ENCODE measurements at places on chromosomes 1 and 21.

- DNase-seq: no peak
Measured at GRCh38 chr1:208544053-208544452, 299.9 kb upstream of the PLXNA2 start.

DNA sequence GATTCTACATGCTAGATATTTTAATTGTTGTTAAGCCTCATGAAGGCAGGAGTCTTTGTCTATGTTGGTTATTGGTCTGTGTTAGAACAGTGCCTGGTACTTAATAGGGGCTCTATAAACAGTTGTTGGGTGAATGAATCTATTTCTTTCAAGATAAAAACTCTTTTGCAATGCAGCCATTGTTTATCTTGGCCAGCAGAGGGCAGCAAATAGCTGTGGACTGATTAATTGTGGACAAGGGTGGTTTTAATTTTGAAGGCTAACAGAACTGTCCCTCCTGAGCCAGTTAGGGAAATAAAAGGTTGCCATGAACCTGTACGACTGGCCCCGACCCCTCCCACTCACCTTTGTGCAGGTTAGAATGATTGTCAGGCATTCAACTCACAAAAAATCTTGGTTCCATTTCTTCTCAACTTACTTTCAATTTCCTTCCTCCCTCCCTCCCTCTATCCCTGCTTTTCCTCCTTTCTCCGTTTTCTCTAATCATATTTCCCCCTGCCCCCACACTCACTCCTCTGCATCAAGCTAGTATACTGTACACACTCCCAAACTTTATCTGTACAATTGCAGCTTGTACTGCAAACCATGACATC is 66.3 kb upstream of the DIRAS3 start:
- DNase-seq: peak; percentile 19

DNA sequence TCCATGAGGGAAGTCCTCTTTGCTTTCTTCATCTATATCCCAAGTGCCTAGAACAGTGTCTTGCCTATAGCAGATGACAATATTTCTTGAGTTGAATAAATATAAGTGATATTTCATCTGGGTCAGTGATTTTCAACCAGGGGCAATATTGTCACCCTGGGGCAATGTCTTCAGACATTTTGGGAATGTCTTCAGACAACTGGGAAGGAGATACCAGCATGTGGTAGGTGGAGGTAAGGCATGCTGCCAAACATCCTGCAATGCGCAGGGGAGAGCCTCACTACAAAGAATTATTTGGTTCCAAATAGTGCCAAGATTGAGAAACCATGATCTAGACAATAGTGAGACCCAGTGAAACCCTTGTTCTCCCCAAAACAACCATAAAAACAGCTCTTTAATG is 54.7 kb downstream of the C1orf94 start:
- no peak for DNase-seq

DNA sequence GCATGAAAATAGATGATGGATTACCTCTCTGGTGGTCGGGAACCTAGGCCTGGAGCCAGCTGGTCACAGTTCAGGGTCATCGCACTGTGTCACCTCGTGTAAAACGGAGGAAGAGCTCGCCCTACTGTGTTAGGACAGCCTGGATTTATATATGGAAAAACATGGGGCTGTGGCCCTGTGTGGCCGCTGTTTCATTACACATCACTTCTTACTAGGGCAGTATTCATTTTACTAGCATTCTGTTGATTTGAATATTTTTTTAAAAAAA is 104.5 kb upstream of the COL6A1 start:
- DNase-seq: no peak

DNA sequence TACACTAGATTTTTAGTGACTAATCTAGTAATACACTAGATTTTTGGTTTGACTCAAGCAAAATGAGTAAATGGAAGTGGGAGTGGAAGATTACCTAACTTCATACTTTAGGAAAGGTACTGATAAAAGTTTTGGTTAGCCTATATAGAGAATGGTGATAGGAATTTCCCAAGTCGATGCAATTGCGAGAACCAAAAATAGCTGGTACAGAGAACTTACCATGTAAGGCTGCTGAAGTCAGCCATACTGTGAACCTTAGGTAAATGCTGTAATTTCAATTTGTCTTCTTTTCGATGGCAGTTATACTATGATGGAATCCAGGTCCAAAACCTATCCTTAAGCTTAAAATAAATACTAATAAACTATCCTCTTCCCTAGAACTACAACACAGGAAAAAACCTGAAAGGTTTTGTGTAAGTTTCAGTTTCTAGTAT is 4.6 kb downstream of the PNRC2 start:
- DNase-seq: no peak

GRCh38 chr1:177130451-177130945 is 34.0 kb downstream of the ASTN1 start:
- DNase-seq: peak; percentile 17

GRCh38 chr1:44677201-44677766 is 2.8 kb downstream of the ARMH1 start:
- DNase-seq: no peak

DNA sequence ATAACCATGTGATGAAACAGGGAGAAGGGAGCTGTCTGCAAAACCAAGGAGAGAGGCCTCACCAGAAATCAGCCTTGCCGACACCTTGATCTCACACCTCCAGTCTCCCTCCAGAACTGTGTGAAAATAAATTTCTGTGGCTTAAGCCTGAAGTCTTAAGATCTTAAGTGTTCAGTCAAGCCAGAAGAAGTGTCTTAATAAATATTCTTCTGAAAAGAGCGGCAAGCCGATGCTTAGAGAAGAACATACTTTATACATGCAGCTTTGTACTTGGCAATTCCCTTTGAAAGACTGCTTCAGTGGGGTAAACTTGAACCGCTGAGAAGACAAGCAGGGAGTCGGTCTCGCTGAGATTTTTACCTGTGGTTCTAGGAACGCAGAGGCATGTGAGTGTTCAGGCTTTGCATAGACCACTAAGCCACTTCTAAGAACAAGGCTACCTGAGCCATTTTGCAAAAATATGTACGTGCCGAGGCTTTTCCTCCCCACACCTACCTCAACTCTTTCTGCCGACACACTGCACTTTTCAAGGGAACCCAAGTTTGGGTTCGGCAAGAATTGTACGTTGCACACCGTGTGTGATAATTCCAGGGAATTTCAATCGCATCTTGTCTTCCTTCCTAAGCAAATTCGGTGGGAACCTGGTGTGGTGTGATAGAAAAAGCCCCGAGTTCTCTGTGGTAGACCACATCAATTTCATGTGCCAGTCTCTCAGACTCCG is 3.4 kb downstream of the RUNX1 start:
- DNase-seq: no peak

- no peak for DNase-seq
Measured at GRCh38 chr21:24976238-24976637, 631.0 kb downstream of the MRPL39 start.

DNA sequence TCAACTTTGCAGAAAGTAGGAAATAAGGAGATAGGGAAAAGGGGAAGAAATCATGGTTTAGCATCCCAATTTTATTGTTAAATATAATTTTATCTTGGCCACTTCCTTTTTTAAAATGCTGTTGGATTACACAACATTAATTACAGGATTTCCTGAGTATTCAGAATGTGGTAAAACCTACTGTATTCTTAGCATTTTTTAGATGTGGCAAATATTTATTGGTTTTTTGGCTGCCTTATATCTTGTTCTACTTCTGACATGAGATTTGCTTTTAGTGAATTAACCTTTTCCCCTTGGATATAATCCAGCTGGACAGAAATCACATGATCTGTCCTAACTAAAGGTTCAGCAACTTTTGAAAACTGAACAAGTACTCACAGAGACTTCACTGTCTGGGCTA is 104.9 kb downstream of the PTGS2 start:
- no peak for DNase-seq

- DNase-seq: no peak
Measured at GRCh38 chr1:2632561-2633361, at the start of gene MMEL1. TSS of gene MMEL1 (minus strand) at chr1:2633016. CDS start at chr1:2629484, 3,532 bp downstream.

DNA sequence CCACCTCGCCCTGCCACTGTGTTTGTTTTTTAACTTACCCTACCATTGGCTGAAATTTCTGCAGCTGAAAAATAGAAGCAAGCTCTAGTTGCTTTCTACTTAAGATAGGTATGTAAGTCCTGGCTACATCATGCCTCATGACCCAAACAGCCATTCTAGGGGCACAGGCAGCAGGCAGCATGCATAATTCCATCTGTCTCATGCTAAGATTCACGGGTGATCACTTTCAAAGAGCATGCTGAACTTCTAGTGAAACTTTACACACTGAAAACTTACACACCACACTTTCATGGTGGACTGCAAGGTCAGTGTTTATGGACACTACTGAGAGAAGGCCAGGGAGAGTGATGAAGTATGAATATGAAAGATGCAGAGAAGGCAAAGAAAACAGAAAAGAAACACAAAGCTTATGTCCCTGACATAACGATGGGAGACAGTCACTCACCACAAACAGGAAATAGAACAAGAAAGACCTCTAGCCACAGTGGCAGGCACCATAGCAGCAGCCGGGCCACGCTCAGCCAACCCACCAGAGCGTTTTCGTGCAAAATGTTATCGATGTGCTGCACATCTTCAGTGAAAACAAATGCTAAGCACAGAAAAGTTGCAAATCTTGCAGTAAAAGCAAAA is 102.3 kb upstream of the TIAM1 start:
- DNase-seq: no peak

GRCh38 chr1:201259476-201260235 is 23.6 kb upstream of the PKP1 start:
- DNase-seq: no peak

- DNase-seq: no peak
Measured at GRCh38 chr1:160086456-160086892, 5.1 kb downstream of the KCNJ9 start.

DNA sequence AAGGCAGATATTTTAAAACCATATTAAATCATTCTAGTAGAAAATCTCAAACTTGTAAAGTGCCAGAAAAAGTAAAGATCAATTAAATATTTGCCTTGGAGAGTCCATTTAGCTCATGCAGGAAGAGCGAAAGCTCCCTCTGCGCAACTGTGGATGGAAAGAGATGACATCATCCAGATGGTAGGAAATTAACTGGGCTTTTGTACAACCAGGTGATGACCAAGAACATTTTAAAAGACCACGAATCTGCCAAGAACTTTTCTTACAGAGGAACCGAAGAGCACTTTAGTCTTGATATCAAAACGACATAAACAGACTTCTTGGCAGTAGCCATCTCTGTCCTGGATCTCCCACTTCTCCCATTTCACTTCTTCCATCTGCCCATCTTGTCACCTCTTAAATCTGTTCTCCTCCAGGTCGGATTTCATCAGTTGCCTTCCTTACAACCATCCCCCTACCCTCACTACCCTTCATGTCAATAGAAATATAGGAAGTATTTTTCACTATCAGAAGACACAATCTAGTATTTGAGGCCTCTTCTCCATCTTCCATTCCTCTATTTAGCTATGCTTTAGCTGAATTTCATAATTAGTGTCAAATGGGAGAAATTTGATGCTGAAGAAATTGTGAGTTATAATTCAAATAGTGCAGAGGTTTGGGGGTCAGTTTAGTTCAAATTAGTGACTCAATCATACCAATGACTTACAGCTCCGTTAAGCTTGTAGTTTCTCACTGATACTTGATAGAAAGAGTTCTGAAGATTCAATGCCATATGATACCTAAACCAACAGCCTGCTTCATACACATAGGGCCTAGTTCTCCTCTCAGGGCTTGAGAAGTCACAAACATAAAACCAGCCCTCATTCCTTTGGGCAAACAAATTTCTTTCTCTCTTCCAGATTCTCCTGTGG is 22.0 kb upstream of the DNASE2B start:
- DNase-seq: no peak

DNA sequence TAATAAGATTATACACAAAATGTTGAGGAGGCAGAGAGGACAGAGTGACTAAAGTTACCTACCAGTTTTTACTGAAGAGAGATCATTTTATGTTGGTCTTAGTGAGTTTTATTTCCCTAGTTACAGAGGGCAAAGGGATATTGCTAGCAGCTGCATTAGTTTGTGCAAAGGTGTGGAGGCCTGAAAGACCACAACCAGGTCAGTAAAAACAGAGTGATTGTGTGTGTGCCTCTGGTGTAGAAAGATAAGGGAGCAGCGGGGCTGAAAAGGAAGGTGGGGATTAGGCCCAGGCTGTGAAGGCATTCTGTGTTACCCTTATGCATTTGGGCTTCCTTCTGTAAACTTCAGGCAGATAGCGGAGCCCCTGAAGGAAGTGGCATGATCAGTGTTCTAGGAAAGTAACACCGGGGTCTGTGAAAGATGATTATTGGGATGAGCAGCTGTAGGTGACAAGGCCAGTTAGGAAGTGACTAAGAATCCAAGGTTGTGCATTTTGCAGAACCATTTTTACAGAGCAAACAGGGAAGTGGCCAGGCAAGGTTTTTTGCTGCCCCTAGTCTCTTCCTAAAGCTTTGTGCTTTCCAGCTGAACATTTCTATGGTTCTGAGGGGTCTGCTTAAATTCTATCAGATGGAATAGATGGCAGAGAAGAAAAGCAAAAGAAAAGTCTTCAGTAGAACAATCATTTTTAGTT is 3.7 kb downstream of the GADD45A start:
- DNase-seq: no peak

DNA sequence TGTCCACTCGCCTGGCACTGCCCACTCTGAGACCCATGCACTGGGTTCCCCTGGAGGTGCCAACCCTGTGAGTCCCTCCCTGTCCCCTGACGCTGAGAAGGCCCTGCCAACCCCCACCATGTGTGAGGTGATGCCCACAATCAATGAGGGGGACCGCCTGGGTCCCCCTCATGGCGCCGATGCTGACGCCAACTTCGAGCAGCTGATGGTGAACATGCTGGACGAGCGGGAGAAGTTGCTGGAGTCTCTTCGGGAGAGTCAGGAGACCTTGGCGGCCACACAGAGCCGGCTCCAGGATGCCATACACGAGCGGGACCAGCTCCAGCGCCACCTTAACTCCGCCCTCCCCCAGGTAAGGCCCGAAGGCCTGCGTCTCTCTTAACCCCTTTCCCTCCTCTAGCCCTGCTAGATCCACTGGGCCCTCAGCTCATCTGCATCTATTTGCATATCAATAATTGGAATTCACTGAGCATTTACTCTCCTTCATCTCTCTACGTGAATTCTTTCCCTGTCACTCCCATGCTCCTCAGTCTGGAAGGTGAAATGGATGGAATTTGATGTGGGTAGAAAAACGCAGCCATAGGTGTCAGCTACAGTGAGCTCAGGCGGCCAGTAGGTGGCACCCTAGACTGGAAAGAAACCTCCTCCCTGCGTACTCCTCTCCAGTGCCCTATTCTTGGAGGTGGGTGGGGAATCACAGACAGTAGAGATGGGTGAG is 12.8 kb downstream of the PPFIA4 start:
- peak; percentile 45 for DNase-seq

- no peak for DNase-seq
Measured at GRCh38 chr1:236391008-236391407, 3.1 kb upstream of the EDARADD start.

DNA sequence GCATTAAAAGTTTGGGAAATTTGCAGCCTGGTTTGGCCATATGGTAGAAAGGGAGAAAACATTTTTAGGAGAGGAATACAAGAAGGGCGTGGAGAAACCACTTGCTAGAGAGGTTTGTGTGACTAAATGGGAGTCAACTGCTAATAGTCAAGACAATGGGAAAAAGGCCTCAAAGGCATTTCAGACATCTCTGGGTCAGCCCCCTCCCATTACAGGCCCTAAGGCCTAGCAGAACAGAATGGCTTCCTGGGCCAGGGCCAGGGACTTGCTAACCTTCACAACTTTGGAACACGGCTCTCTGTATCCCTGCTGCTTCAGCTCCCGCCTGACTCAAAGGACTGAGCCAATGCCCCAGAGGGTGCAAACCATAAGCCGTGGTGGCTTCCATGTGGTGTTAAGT is 752.3 kb upstream of the ADAMTS5 start:
- DNase-seq: no peak

Measured in DMS79 treated with DMSO at 0.1 percent for 48 hours (cell line).